ENCODE measurements at places on chromosomes 7 and 10.

- no peak for DNase-seq
Measured at GRCh38 chr10:50992356-50992901, 81.9 kb upstream of the PRKG1 start.

GRCh38 chr10:14621037-14621436 is 153.7 kb downstream of the FAM107B start:
- DNase-seq, result no peak

DNA sequence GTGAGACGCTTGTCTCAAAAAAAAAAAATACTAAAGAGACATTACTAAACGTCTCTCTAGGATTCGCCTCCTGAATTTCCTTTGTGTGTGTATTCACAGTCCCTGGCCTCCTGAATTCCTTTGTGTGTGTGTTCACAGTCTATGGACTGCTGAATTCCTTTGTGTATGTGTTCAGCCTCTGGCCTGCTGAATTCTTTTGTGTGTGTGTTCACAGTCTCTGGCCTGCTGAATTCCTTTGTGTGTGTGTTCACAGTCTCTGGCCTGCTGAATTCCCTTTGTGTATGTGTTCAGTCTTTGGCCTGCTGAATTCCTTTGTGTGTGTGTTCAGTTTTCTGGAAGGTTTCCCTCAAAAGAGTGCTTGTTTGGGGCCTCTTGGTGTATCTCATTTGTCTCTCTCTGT is 8.2 kb downstream of the BMS1 start:
- no peak for DNase-seq

GRCh38 chr7:105298439-105298894 is 90.3 kb downstream of the SRPK2 start:
- DNase-seq, result no peak

DNA sequence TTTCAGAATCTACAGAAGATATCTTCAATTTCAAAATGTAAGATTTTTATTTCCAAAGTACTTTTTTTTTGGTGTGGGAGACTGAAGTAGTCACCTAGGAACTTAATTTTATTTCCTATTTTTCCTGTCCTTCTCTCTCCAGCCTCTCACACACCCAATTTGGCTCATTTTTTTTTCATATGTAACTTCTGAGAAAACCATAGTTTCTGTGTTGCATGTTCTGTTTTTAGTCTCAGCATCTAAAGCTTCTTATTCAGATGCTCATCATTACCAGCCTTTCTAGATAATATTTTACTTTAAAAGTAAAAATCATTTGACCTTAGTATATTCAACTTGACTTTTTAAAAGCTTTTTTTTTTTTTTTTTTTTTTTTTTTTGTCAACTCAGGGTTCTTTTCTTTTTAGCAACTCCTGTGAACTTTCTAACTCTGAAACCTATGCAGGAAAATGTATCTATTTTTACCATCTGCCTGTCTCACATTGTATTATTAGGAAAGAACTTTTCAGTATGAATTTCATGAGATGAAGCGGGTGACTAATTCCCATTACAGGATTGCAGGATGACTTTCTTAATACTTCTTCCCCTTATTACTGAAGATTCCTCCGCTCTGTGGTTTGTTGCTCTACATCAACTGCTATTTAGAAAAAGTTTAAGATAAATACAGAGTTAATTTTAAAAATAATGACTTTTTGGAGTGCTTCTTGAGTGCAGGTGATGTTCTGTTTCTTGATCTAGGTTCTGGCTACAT is 73.6 kb upstream of the LSM8 start:
- no peak for DNase-seq

DNA sequence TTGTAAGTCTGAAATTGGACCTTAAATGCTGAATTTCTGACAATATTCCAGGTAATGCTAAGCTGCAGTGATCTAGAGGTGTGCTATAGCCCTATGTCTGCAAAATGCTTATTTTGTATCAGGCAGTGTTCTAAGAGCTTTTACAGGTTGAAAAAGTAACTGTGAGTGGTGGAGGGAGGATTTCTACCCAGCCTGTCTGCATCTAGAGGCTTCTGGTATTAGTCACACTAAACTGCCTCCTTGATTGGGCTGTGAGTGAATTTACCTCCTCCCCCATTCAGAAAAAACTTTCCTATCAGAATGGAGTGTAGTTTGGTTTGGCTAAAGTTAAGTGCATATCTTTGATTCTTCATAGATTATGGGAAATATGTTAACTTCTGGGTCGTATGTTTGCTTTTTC is 56.8 kb downstream of the BBS9 start:
- DNase-seq, result no peak

DNA sequence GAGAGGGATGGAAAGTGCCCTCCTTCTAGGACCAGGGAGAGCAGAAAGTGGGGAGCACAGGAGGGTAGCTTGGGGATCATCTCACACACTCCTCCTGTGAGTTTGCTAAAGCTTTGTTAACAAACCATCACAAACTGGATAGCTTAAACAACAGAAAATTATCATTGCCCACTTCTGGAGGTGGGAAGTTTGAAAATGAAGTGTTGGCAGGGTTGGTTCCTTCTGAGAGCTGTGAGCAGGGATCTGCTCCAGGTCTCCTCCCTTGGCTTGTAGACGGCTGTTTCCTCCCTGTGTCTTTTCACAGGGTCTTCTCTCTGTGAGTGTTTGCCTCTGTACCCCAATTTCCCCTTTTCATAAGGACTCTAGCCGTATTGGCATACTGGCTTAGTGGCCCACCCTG is 32.0 kb upstream of the CXCL12 start:
- no peak for DNase-seq

DNA sequence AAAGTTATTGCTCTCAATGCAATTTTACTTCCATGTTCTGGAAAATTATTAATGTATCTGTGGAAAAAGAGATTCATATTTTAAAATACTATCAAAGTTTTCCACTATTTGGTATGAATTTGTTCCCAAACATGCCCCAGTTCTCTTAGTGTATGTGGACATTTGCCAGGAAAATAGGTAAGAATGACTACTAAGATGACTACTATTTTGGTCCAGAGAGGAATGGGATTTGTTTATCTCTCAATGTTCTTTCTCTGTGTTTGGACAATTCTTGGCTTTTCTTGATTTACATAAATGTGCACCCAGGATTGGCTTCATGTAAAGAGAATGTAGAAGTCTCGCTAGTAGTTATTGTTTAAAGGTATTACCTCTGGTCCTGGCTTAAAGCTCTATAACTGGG is 60.3 kb upstream of the POT1 start:
- no peak for DNase-seq

DNA sequence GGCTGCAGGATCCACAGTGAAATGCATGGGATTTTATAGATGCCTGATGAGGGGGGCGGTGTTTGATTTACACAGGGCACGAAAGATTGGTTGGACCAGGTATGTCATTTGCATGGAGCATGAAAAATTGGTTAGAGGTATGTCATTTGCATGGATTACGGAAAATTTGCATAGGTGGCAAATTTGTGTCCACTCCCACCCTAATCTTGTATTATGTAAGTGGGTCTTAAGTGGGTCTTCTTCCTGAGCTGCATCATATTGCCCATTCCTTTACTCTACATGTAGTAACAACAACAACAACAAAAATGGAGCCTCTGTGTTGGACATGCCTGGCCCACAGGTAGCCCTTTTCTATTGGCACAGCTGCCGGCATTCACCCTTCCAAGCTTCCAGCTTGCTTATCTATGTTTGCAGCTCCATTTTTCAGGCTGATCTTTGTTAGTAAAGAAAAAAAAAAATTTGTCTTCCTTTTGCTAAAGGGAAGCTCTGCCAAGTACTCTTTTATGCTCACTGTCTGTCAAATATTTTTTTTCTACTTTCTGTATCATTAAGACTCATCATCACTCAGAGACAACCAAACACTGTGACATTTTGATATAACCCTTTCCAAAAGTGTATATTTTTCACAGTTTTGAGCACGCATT is 10.3 kb upstream of the ZNF273 start:
- no peak for DNase-seq

- DNase-seq, result no peak
Measured at GRCh38 chr10:34858003-34858402, 42.9 kb upstream of the PARD3 start.

- no peak for DNase-seq
Measured at GRCh38 chr7:22867003-22867402, 44.4 kb upstream of the TOMM7 start.

DNA sequence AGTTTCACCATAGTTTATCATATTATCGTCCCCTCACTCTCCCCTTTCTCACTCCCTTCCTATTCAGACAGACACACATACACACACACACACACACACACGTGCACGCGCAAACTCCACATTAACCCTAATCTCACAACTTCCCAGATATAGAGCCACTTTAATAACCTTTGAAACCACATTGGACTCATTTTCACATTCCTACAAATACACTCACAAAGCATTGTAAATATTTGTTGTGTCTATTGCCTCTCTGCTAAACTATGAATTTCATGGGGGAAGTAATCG is 433.6 kb downstream of the GRM8 start:
- no peak for DNase-seq

DNA sequence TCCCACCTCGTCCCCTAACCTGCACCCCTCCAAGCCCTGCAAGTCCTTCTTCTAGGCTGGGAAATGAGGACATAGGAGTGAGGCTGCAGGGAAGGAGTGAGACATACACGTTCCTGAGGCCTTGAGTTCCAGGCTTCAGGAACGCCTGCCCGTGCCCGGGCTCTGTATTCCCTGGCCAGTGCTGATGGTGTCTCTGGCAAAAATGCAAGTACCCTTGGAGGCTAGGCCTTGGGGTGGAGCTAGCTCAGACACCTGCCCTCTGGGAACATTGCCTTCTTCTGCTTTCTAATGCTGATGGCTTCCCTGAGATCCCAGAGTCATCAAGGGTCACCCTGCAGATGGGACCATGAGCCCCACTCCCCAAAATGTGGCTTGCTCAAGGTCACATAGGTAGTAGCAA is 76.0 kb downstream of the GRK5 start:
- DNase-seq, result no peak

DNA sequence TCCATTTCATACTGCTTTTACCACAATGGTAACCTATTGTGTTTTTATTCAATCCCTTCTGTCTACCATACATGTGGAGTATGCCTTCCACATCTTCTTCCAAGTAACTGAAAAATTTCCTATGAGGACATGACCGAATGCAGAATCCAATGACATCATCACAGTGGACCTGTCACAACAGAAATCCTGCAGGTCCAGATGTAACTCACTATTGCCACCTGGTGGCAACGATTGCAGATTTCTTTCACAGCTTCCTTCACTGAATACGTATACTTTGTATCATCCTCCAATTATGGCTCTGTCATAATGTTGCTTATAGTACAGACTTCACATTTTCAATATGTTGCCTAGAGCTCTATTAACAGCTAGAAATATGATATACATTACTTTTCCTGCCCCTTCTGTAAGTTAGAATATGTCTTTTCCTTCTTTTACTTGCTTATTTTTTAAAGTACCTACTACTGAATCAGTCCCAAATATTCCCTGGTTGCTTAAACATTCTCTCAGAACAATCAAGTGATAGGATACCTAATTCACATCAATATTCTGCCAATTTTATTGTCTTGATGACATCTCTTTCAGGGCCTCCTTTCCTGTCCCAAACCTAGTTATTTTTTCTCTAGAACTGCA is 45.4 kb downstream of the SLC13A1 start:
- no peak for DNase-seq

DNA sequence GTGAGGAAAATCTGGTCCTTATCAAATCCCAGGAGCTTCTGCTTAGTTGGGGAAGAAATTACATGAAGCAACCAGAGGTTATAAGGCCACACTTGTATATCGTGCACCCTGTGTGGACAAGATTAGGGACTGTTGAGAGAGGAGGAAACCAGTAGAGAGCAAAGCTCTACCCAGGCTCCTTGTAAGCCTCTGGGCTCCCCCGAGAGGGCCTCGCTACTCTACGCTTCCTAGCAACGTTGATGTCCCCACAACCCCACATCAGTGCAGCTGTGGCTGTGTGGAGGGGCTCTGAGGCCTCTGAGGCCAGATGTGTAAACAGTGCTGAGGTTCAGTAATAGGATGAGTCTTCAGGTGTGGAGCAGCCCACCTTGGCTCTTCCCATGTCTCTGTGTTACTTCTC is 16.0 kb downstream of the HIF1AN start:
- DNase-seq, result no peak

Measured in CD4-positive, alpha-beta T cell treated with Interferon gamma for 1 hour (primary cell).